ENCODE measurements at places on chromosomes 3 and 15.

- DNase-seq: no peak
Measured at GRCh38 chr3:131361464-131362421, 19.8 kb upstream of the NUDT16 start.

DNA sequence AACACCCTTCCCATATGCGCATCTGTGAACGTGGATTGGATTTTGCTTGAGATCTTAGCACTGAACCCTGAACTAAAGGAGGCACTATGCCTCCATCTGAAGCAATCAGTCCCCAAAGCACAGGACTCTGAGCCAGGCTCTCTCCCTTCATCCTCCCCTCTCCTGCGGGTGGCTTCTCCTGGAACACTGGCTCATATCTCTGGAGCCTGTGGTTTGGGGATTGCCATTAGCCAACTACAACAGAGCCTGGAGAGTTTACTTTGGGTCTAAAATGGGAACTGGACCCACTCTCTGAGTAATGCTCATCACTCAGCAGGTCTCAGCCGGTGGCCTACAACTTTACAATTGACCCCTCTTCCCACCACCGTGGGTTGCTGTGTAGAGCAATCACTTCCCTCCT is 190.8 kb upstream of the HES1 start:
- no peak for DNase-seq

- DNase-seq: no peak
Measured at GRCh38 chr3:14565868-14566588, 25.9 kb upstream of the GRIP2 start.

GRCh38 chr3:146953511-146953981 is 348.4 kb upstream of the PLSCR5 start:
- DNase-seq: no peak

DNA sequence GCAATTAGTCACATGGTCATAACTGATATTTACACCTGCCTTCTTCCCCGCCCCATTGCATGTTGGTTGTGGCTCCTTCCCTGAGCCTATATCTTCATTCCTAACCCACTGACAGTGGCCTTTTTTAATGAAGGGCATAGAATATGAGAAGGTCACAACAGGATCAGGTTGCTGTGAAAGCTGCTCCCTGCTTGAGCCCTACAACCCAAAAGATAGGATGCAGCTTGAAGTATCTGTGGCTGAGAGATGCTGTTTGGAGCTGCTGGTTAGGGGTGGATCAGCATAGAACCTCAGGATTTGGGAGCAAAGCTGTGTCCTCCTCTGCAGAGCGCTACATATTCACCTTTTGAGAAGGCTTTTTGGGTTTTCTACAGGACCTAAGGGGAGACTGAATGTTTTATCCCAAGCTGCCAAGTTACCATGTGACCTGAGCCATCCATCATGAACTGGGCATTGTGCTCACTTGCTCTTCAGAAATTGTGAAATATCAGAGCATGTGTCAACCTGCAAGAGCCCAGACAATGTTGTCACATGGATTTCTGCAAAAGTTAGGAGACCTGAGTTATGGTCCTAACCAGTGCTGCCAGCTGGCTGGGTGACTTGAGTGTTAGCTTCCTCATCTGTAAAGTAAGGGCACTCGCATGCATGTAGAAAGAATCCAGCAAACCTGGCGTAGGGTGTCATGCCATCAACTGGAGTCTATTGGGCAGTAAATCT is 49.8 kb upstream of the ARL8B start:
- DNase-seq: no peak

GRCh38 chr3:185290266-185290665 is 36.4 kb upstream of the EHHADH start:
- no peak for DNase-seq

- DNase-seq: no peak
Measured at GRCh38 chr3:25540273-25540672, 112.2 kb downstream of the RARB start.

DNA sequence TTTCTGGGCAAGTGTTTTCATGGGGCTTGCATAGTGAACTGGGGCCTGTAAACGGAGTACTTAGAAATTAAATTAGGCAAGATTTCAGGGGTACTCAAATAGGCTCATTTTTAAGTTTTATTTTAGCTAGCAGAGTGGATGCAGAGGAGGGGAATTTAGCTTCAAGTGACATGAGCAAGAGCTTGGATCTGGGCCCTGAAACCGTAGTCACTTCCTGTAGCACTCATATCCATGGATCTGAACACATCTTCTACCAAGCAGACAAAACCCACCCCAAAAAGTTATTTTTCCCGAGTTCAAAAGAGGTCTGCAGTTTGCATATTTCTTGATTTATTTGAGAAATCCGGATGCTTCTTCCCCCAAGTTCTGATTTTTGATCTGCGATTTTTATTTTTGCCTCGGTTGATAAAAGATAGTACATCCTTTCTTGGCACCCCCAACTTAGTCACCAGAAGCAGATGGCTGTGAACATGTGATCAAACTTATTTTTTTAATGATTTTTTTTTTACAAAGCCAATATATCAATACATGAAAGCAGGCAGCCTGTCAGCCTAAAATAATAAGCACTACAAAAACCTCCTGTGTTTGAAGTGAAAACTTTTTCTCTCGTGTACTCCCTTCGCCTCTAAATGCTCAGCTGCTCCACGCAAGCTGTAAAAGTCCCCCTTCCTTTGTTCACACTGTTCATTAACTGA is 36.6 kb upstream of the STT3B start:
- no peak for DNase-seq

GRCh38 chr3:182848906-182849305 is 55.6 kb downstream of the ATP11B start:
- DNase-seq: no peak

GRCh38 chr3:189625071-189625470 is 6.1 kb upstream of the TP63 start:
- no peak for DNase-seq

DNA sequence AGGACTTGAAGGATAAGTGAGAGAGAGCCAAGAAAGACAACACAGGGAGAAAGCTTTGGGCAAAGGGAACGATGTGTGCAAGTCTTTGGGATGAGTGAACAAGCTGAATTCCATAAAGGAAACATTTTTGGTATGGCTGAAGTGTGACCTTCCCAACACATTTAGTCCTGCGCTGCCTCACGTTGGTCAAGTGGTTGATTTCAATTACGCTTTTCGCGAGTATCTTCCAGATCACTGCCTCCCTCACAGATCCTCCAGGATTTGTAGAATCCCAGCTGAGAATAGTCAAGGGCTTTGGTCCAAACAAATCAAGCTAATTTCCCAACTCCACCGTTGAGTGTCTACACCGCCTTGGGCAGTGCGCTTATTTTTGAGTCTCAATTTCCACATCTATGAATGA is 338.4 kb upstream of the ADAMTS9 start:
- no peak for DNase-seq

GRCh38 chr3:58487140-58487886 is 4.6 kb upstream of the KCTD6 start:
- DNase-seq: no peak

GRCh38 chr3:196198771-196199753 is 12.1 kb downstream of the ZDHHC19 start:
- no peak for DNase-seq

DNA sequence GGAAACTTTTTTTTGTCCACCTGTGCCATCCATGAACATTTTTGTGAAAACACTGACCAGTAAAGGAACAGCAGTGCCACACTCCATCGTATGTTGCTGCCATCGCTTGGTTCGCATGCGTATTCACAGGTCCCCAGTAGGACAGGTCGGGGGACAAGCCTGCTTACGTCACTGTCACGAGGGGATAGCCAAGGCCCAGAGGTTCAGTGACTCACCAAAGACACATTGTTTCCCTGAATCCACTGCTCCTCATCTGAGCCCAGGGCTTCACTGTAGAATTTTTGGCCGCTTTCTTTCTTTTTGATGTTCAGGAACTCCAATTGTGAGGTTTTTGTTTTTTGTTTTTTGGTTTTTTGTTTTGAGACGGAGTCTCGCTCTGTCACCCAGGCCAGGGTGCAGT is 5.9 kb downstream of the ADPRH start:
- no peak for DNase-seq

DNA sequence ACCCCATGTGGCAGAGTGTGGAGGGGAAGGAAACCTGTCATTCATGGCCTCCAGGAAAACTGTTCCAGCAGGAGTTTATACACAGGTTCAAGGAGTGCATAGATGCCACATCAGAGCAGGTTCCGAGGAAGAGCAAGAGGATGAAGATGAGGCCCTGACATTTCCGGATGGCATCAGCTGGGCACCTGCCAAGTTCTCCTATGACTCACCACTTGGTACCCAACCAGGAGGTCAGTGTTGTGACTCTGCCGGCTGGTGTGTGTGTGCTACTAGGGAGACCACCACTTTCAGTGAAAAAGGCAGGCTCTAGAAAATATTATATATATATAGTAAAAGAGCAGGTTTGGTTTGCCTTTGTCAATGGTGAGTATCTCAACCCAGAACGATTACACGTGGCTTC is 69.3 kb downstream of the NTRK3 start:
- no peak for DNase-seq

DNA sequence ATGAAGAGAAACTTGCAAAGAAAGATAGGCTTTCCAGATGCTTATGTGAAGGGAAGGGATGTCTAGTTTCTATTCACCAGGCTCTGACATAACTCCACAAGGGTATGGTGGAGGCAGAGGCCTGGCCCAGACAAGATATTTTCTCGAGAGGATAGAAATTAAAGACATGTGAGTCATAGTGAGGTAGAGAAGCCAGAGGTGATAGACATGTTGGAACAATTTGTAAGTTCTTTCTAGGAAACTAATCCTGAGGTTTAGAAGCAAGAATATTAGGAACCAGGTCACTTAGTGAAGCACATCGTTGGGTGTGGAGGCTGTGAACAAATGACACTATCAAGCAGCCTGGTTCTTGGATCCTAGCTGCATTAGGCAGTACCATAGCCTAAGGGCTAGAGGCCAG is 176.9 kb downstream of the BBX start:
- DNase-seq: no peak

DNA sequence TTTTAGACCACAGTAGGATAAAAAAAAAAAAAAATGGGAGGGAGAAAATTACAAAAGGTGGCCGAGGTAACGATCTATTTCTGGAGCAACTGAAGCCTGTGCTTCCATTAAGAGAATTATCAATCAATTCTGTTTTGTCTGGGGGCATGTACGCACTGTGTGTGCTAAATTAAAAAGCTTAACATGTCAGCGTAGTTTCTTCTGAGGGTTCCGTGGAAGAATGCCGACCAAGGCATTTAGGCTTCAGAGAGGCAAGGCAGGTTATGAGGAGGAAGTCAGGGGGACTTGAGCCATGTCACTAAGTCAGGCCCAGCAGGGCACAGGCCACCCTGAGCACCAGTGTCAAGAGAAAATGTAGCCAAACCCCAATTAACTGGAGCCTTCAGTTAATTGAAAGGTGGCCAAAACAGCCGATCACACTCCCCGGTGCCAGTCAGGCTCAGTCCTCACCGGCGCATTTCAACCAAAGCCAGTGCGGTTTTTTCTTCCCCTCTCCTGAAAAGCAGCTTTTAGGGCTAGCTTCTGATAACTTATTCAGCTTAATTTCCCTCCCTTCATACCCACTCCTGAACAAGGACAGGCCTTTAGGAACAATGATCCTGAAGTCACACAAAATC is 113.9 kb downstream of the MEGF11 start:
- no peak for DNase-seq

- DNase-seq: no peak
Measured at GRCh38 chr3:99872923-99873254, 55.2 kb downstream of the CMSS1 start.

GRCh38 chr3:105367063-105367405 is 325 bp downstream of the ALCAM start:
- DNase-seq: no peak

DNA sequence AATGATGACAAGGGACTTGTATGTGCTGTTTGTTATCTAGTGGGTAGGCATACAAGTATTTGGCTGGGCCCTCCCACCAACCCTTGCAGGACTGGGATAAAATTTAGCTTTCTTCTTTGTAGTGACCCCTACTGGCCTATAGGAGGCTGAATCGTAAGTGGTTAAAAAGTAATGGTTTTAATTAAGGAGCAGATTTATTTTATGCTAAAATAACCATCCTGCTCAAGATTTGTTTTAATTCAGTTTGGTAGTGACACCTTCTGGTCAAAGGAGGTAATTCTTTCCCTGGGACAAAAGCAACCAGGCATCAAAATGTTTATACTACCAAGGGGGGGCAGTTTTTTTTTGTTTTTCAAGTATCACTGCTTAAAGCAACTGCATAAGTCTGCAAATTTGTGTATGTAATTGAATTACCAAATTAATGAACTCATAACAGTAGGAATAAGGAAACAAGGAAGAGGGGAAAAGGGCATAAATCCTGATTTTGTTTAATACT is 70.7 kb downstream of the TOP2B start:
- DNase-seq: no peak

- DNase-seq: no peak
Measured at GRCh38 chr15:51223771-51224229, 114.6 kb downstream of the CYP19A1 start.

GRCh38 chr3:65019443-65020055 is 331.7 kb upstream of the ADAMTS9 start:
- DNase-seq: no peak

- no peak for DNase-seq
Measured at GRCh38 chr15:70514251-70514650, 249.1 kb downstream of the UACA start.

DNA sequence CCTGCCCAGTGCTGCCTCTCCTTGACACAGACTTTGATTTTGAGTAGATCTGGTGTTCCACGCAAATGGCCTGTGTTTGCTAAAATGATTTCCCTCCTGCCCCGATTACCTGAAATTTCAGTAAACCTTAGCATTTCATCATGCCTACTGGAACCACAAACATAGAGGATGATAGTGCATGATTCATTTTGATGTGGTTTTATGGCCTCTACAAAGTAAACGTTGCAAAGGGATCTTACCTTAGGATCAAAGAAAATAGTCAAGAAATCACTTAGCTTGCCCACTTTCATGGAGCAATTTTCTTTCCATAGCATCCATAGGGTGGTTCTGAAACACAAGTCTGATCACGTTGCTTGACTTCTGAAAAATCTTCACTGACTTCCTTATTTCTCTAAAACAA is 524.6 kb upstream of the ATP11B start:
- DNase-seq: no peak

GRCh38 chr3:47888986-47889757 is 86.2 kb downstream of the DHX30 start:
- no peak for DNase-seq

- no peak for DNase-seq
Measured at GRCh38 chr15:100572362-100572983, 29.5 kb downstream of the LINS1 start.

- no peak for DNase-seq
Measured at GRCh38 chr15:45185069-45185779, 2.5 kb downstream of the SHF start.

All from stimulated activated CD4-positive, alpha-beta T cell treated with anti-CD3 and anti-CD28 coated beads, Interleukin-1b, Interleukin-23, amount 100 ng/mL, for 1 hour (primary cell).